ENCODE measurements at places on chromosomes 7 and 10. TPM values are rescaled to one million over a fixed set of nuclear protein-coding genes. Genes with fewer than 3 reads are reported as not detected.

DNAJB6 gene
- 137 TPM for total RNA-seq

LIPF gene
- total RNA-seq: not detected

PTPRZ1 gene
- total RNA-seq: 5.8 TPM

GPR37 gene
- total RNA-seq: 7.5 TPM

TMEM26 gene
- total RNA-seq: not detected

PNLIPRP2 gene
- not detected for total RNA-seq

ZFYVE27 gene
- 28.3 TPM for total RNA-seq

CYP3A7 gene
- 0.86 TPM for total RNA-seq

DNA sequence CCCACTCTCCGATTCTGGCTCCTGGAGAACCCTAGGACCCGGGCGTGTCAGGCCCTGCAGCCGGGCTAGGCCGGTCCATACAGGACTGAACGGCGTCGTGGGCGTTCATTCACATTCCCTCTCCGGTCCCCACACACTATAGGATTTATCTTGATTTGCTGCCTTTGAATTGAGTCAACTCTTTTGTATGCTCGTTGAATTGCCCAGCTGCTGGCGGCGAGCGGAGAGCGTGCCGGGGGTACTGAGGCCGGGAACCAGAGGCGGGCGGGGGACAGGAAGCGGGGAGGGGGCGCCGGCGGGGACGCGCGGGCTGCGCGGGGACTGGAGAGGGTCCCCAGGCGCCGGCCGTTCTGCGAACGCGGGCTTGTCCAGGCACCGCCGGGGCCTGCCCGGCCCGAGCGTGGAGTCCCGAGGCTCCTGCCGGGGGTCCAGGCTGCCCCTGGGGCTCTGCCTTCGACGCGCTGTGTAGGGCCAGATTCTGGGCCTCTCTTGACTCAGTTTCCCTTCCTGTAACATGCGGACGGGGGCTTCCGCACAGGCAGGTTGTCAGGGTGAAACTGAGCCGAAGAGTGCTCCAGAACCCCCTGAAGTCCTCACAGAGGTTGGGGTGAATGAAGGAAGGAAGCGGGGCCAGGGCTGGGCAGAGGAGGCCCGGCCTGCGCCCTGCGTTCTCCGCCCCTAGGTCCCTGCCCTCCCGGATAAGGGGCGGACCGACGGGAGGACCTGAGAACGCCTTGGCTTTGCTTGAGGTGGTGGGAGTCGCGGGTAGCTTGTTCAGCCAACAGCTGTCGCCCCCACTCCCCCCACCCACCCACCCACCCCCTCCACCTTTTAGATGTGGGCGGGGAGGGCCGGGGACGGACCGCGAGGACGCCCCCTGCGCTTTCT is 769 bp upstream of the ELFN1 start:
- H3K4me3 ChIP-seq: peak overlapping the region; percentile 4
- DNase-seq: no peak
- no peak overlapping the region for H3K27ac ChIP-seq
- peaks cover 79% of the 10 kb centered on the region for H3K27me3 ChIP-seq
- H3K4me1 ChIP-seq: no peaks in the 10 kb centered on the region

DNA sequence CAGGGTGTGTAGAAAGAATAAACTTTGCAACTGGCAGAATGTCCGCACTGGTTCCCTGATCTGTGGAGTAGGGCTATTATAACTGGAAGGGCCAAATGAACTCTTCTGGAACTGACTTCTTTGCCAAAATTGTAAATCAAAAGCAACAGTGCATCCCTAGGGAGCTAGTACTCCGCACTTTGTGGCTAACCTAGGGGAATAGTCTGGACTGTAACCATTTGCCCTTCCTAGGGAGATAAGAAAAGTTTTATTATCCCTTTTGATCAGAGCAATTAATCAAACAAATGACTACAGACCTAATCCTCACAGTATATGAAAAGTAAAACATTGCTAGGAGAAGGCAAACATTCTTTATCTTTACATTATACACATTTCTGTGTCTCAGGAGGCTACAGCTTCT is 45.5 kb upstream of the STEAP1B start:
- H3K27me3 ChIP-seq: peaks cover 90% of the 10 kb centered on the region
- H3K27ac ChIP-seq: no peak overlapping the region
- DNase-seq: no peak
- peaks cover 10% of the 10 kb centered on the region for H3K36me3 ChIP-seq
- H3K4me1 ChIP-seq: peaks cover 13% of the 10 kb centered on the region
- no peak overlapping the region for H3K4me3 ChIP-seq

- H3K4me1 ChIP-seq: peaks cover 21% of the 10 kb centered on the region
- peaks cover 5% of the 10 kb centered on the region for H3K36me3 ChIP-seq
- H3K4me3 ChIP-seq: no peak overlapping the region
- DNase-seq: no peak
These were observed 211.5 kb downstream of the DGKB start for GRCh38 chr7:14691034-14691433.

DNA sequence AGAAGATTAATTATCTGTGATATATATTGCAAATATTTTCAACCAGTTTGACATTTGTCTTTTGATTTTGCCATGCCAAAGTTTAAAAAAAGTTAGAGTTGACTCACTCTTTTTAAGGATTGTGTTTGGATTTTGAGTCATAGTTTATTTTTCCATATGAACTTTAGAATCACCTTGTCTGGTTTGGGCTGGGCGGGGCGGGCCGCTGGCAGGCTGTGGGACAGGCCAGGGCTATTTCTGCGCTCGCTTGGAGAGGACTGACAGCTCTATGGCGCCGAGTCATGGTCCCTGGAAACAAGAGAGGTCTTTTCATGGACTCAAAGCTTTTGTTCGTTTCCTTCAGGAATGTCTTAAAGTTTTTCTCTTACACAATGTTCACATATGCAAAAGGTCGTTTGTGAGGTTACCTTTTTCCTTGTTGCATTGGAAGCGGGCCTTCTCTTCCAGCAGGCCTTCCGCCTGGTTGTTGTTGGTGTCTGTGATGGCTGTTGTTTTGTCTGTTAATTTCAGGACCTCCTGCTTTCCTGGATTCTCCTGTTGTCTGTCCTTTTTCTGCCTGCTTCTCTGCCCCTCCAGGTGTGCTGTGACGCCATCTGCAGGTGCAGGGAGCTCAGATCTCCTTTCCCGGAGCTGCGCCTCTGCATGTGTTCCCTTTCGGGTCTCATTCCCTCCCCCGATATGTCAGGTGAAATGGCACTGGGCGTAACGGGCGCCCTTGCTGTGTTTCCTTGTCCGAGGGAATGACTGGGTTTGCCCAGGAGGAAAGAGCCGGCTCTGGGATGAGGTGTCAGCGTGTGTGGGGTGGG is 53.8 kb downstream of the INPP5A start:
- peak overlapping the region; percentile 60 for H3K4me3 ChIP-seq
- peaks cover 9% of the 10 kb centered on the region for H3K36me3 ChIP-seq
- H3K4me1 ChIP-seq: peaks cover 37% of the 10 kb centered on the region
- peak overlapping the region; percentile 87 for H3K27ac ChIP-seq
- peak; percentile 46 for DNase-seq

DNA sequence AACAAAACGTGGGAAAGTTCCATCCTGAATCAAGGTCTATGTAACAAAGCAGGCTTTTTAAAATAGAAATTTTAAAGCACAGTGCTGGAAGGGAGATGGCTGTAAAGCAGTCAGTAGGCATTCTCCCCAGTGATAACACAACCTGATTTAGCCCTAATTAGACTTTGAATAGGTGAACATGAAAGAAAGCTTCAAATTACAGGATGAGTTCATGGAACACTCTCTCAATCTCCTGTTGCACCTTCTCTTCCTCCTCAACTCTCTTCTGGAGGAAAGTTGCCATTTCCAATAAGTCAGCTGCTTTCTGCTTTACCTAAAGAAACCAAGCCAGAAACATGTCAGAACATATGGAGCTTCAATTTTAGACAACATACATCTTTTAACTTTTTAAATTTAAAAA is 20.1 kb downstream of the SFR1 start:
- H3K4me1 ChIP-seq: no peaks in the 10 kb centered on the region
- no peaks in the 10 kb centered on the region for H3K36me3 ChIP-seq
- no peak for DNase-seq
- H3K27ac ChIP-seq: no peak overlapping the region
- H3K27me3 ChIP-seq: peaks cover 10% of the 10 kb centered on the region

DNA sequence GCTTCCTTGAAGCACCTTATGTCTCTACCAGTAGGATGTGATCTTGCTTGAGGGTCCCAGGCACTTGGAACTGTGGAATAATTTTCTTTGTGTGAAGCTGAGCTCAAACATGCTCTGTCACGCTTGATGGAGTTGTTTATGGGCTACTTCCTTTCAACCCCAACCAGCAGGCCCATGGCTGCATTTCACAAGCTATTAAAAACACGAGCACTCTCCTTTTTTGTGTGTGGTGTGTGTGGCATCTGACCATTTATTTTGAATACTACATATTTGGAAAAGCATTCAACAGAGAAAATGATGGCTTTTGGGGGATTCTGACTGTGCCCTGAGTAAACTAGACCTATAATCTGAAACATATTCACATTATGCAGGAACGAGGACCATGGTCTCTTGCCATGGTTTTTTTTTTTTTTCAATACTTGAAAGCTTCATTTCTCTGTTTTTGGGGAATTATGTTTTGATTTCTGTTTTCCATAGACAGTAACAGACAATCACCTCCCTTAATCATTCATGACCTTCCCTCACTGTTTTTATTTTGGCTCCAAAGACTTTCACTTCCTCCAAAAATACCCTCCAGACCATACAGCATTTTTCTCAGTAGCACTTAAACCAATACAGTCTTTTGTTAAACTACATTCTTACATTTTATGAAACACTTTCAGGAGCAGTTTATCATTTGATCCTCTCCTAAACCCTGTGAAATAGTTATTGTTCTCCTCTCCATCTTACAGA is 233.6 kb upstream of the BMPER start:
- no peak for DNase-seq
- no peak overlapping the region for H3K4me3 ChIP-seq
- no peak overlapping the region for H3K27ac ChIP-seq
- peaks cover 23% of the 10 kb centered on the region for H3K27me3 ChIP-seq

DNA sequence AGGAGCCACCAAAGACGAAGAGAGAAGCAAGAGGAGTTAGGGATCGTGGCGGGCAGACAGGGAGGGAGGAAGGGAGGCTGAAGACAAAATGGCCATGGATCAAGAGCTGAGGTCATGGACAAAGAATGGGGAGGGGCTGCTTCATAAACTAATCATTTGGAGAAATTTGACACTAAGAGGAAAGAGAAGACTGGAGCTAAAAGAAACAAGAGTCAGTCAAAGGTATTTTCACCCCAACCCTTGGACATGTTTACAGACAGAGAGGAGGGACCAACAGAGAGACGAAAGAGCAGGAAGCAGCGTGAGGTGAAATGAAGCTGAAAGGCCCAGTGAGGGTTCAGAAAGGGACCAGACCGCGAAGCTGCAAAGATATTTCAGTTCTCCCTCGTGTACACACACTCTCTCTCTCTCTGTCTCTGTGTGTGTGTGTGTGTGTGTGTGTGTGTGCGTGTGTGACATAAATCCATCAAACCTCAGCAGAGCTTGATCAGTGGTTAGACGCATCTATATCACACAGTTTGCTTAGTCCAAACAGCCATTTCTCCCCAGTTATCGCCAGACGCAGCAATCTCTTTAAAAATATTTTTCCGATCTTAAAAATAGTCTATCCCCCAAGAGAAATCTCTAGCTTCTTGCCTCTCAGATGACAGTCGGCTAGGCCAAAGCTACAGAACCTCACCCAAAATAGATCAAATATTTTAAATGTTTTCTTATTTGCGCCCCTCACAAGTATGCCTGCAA is 12.5 kb upstream of the CALD1 start:
- DNase-seq: peak; percentile 21
- no peaks in the 10 kb centered on the region for H3K36me3 ChIP-seq
- H3K27me3 ChIP-seq: no peaks in the 10 kb centered on the region
- H3K4me1 ChIP-seq: peaks cover 23% of the 10 kb centered on the region
- peak overlapping the region; percentile 1 for H3K27ac ChIP-seq

Data from Calu3 (cell line).